ENCODE measurements at places on chromosomes 1 and 21.

- no peak for DNase-seq
Observed at GRCh38 chr1:152002960-152003359, 9.3 kb upstream of the S100A10 start.

DNA sequence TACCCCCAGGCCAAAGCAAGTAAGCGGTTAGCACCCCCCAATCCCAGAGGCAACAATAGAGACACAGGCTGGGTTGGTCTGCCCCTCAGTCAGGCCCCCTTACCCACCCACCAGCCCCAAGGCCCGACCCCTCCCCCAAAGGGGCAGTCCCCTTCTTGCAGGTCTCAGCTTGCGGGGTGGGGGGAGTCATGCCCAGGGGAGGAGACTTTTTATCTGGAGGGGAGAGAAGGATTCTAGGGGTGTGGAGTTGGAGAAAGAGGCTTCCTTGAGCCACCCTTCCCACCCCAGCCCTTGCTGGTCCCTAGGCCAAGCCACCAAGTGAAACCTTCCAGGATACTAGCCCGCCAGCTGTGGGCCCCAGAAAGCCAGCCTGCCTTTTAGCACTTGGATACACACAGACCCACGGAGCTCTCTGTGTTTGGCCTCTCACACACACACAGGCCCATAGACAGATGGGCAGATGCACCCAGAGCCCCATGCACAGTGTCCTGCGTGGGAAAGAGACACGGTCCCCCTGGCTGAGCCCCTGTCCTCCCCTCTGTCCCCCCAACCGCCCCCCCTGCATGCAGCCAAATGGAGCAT, 7.1 kb downstream of the TMEM54 start:
- no peak for DNase-seq

- DNase-seq: no peak
Observed at GRCh38 chr1:157178490-157178889, 40.3 kb upstream of the ETV3 start.

DNA sequence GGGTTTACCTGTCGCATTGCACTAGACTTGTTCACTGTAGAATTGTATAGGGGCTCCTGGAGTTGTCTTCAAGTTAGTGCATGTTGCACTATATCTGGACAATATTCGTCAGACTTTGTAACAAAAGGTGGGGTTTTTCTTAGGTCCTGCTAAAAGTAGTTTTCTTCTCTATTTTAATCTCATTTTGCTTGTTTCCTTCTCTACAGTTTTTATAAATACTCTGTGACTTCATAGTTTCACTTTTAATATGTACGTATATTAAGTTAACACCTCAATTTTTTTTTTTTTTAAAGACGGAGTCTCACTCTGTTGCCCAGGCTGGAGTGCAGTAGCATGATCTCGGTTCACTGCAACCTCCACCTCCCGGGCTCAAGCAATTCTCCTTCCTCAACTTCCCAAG, 26.5 kb upstream of the MRPS6 start:
- no peak for DNase-seq

DNA sequence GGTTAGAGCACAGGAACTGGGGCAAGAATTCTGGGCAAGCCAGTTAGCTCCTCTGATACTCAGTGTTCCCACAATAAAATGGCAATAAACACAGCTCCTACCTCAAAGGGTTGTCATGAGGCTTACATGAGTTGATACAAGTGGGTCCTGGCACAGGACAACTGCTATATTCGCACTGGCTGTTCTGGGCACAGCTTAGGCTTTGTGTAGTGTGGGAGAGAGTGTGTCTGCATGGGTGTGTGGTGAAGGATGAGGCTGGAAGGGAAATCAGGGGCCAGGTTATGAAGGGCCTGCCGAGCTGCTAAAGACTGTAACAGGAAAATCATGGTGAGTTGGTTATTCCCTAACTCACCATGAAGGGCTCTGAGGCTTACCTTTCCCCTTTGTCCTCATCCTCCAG, 18.7 kb downstream of the ETV3 start:
- DNase-seq: no peak

DNA sequence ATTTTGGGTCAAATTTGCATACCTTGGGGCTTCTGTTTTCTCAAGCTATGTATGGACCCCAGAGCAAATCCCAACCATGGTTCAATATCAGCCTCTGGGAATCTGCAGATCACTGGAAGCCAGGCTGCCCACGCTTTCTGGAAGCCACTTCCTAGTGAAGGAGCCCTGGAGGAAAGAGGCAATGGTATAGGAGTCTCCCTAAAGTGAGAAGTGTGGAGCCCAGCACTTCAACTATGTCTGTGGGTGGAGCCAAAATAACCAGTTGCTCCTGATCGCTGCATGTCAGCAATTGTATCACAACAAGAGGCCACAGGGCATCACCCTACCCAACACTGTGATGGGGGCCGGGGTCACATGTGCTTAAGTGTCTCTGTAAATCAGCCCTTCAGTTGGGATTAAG, 26.9 kb downstream of the ETS2 start:
- DNase-seq: no peak

DNA sequence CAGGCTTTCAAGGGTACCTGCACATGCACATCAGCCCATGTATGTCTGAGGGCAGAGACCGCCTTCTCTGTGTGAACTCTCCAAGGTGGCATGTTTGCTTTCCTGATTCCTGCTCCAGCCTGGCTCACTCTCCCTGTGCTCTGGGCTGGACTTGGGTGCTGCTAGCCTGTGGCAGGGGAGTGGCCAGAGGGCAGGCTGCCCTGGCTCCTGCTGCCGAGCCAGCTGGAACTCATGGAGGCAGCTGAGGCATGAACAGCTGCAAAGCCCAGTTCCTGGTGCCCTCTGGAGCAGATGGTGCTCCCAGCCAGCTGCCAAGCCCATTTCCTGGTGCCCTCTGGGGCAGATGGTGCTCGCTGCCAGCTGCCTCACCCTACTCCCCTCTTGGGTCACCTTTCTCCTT, 7.6 kb downstream of the UBL4B start:
- no peak for DNase-seq

DNA sequence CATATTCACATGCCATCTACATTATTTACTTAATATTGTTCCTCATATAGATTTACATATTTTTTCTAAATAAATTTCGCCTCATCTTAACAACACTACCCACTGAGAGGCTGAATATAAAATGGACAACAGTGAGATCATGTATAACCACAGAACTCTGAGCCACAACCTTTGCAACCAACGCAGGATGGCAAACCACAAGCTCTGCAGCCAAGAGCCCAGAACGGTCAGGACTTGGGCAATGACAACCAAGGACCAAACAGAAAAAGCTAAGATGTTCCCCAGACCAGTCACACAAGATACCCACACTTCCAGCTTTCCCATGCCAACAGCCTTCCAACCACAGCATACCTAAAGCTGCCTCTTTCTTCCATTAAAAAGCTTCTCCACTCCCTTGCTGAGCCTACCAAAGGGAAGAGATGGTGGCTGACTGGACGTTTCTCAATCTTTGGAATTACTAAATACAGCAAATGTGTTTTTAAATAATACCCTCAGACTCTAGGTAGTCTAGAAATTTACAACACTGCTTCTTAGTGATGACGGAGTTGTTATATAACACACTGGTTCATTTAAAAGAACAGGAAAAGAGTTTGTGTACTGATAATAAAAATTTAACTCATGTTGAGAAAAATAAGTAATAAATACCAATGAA, 117.9 kb downstream of the AKT3 start:
- no peak for DNase-seq

- no peak for DNase-seq
Observed at GRCh38 chr1:31640964-31641363, 3.7 kb downstream of the PEF1 start.

DNA sequence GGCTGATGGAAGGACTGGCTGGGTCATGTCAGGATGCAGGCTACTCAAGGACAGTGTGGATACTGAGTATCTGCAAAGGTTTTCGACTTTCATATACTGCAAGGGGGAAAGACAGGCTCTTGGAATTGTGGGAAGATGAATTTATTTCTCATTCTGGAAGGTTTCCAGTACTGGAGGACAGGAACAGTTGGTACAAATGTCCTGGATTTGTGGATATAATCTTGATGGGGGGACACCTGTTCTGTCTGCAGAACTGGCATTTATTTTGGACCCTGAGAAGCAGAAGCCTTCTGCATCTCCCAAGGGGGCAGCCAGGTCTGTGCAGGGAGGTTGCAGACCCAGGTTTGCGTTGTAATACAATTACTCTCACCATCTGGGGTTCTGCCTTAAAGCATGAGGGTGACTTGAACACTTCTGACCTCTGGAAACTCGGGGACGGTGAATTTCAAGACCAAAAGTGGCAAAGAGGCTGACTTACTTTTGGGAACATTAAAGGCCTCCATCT, 65.8 kb downstream of the NOS1AP start:
- no peak for DNase-seq

DNA sequence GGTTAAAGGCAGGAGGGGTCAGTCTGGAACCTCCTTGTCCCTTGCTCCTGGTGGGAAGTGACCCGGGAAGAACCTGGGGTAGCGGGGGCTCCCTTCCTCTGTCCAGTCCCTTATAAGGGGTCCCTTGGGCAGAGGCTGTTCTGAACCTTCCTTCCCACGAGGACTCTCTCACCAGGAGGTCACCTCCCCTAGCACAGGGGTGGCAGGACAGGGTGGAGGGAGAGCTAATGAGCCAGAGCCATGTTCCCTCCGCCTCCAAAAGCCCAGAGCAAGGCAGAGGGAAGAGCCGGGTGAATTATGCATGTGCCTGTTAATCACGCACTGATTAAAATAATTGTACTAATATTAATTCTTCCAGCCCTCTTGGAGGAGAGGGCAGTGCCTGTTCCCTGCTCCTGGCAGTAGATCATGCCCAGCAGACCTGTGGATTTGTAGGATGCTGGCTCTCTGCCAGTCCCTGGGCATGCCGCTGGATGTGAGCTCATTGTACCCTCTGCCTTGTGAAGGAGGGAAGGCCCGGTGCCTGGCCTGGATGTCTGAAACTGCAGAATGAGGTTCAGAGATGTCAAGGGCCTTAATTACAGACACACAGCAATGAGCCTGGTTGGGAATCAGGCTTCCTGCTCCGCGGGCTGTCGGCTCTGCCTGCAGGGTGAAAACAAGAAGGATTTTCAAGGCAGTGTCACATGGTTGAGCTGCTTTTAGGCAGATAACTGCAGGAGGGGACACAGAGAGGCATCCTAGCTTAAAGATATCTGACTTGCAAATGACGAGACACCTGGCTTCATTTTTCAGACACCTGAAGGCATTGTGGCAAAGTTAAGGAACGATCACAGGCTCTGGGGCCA, 68.2 kb downstream of the IGSF21 start:
- DNase-seq: no peak

DNA sequence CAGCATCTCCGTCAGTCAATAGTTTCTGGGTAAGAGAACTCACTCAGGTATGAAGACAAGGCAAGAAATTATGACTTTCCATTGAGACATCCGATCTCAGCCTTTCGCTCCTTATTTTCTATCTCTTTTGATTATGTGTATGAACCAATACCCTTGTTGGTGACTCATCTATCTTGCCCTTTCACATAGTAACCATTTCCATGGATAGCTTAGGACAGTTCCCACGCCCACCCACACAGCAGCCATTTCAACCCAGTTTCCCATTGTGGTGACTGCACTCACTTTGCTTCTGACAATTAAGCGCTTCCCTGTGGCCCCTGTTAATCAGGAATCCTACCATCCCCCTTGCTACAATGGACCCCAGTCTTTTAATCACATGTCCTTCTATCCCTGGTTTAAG, 210.6 kb upstream of the ADGRL2 start:
- DNase-seq: no peak
